CD8-positive, alpha-beta memory T cell (primary cell): ENCODE measurements at places on chromosomes 3 and 15. TPM values are rescaled to one million over a fixed set of nuclear protein-coding genes. Genes with fewer than 3 reads are reported as not detected.

Gene SLC2A2
- polyA plus RNA-seq: not detected

DNA sequence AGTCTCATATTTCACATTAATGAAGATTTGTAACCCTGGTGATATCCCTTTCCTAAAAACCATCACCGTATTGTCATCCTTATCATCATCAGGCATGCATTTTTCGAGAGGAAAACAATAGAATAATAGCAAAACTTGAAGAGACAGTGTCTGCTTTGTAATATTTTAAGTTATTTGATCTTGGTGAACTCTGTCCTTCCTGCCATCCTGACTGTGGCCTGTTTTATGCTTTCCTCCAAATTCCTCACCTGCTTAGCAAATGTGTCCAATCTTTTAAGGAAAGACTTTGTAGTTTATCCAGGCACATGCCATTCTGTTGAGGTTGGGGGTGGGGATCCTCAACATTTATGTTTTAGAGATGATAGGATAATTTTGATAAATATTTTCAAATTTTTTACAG, 306.1 kb upstream of the COL8A1 start:
- no peak for DNase-seq

GRCh38 chr15:63107895-63108546, 13.6 kb upstream of the LACTB start:
- no peak for DNase-seq

- DNase-seq: no peak
These were observed 23.9 kb upstream of the CDCP1 start for GRCh38 chr3:45170096-45170495.

GRCh38 chr15:33655488-33655887, 312.8 kb upstream of the CHRM5 start:
- DNase-seq: no peak
